ENCODE measurements at places on chromosomes 5 and 9.

- DNase-seq = no peak
These were observed 123.0 kb downstream of the TRIO start for GRCh38 chr5:14266171-14266570.

DNA sequence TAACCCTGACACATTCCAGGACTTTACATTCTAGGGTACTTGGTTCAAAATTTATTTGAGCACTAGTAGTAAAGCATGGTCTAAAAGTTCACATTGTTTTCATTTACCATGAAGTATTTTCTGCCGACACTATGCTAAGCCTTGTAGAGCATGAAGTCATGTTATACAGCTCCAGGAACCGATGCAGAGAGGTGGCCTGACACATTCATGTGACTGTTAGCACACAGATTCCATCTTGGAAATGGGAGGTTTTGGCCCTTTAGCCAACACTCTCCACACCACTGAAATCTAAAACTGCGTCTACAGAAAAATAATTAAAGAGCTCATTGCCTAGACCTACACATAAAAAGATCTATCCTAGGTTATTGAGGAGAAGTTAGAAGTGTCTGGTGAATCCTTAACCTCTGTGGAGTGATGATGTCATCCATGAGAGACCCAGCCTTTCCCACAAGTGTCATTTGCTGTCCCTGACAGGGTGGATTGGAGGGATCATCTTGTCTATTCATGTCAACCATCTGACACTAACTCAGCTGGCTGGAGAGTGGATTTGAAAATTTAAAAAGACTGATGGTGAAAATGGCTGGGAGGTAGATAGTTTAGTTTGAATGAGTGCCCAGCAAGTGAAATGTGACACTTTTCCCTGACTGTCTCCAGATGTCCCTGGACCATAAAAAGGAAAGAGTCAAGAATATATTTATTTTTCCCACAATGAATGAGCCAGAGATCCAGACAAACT is 1.3 kb downstream of the RANBP3L start:
- DNase-seq = peak; percentile 16

- no peak for DNase-seq
These were observed 357.5 kb downstream of the TAF11L14 start for GRCh38 chr5:17991775-17992174.

GRCh38 chr5:151254556-151254955 is 1.6 kb downstream of the GM2A start:
- no peak for DNase-seq

- DNase-seq = no peak
These were observed 195.6 kb upstream of the NREP start for GRCh38 chr5:111952555-111952954.

- DNase-seq = no peak
These were observed 32.1 kb upstream of the CLINT1 start for GRCh38 chr5:157890836-157891597.

- DNase-seq = no peak
These were observed 19.0 kb upstream of the C1QTNF3 start for GRCh38 chr5:34061993-34062392.

GRCh38 chr5:101580591-101580990 is 677.5 kb upstream of the ST8SIA4 start:
- DNase-seq = no peak

- DNase-seq = peak; percentile 53
These were observed 19.7 kb downstream of the C6 start for GRCh38 chr5:41193456-41194205.

Measured in AG09319 (cell line).